ENCODE measurements at places on chromosomes 12 and 14.

GRCh38 chr14:54650331-54650958 lies 83.5 kb downstream of the SAMD4A start:
- H3K36me3 ChIP-seq = peaks cover 7% of the 10 kb centered on the region
- no peaks in the 10 kb centered on the region for H3K27me3 ChIP-seq
- H3K27ac ChIP-seq = no peak overlapping the region

DNA sequence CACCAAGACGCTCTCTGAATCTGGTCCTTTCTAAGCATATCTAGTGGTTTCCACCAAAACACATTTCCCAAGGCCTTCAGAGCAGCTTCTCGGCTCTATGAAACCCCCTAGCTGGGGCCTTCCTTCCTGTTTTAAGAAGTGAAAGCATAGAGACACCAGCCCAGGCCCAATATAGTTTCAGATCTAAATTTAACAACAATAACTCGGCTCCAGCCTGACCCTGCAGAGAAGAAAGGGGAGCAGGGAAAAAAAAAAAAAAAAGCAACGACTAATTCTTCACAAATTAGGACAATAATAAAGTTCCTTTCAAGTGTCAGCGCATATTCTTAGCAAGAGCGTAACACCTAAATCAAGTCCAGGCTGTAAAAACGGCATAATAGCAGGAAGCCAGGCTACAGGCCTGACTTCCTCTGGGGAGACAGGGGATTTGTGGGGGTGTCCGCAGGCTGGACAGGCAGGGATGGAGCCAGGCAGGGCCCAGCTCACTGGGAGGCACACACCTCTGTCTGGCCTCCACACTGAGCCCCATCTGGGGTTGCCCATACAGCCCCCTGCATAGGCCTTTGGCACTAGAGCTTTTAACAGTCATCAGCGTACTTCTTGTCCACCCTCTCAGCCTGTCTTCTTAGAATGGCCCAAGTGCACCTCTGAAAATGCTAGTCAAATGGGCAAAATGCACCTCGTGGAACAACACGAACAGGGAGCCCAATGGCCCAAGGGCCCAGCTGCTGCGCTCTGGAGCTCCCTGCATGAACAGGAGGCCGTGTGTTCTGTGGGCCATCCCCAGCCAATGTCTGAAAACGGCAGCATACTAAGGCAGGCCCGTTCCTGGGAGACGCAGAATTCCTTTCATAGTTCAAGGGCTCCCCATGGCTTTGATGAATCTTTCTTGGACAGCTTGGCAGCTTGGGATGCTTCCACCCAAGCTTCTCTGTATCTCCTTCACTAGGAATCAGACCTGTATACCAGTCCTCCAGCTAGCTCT lies 772.9 kb downstream of the MED13L start:
- peak overlapping the region; percentile 19 for H3K4me3 ChIP-seq
- H3K36me3 ChIP-seq = peaks cover 1% of the 10 kb centered on the region
- H3K27ac ChIP-seq = peak overlapping the region; percentile 72
- peaks cover 6% of the 10 kb centered on the region for H3K4me1 ChIP-seq
- H3K27me3 ChIP-seq = no peaks in the 10 kb centered on the region

GRCh38 chr12:112992541-112993398 lies 14.5 kb downstream of the OAS2 start:
- no peak overlapping the region for H3K4me3 ChIP-seq
- DNase-seq = peak; percentile 62
- no peaks in the 10 kb centered on the region for H3K27me3 ChIP-seq
- peaks cover 47% of the 10 kb centered on the region for H3K36me3 ChIP-seq
- no peak overlapping the region for H3K27ac ChIP-seq
- peaks cover 9% of the 10 kb centered on the region for H3K4me1 ChIP-seq

DNA sequence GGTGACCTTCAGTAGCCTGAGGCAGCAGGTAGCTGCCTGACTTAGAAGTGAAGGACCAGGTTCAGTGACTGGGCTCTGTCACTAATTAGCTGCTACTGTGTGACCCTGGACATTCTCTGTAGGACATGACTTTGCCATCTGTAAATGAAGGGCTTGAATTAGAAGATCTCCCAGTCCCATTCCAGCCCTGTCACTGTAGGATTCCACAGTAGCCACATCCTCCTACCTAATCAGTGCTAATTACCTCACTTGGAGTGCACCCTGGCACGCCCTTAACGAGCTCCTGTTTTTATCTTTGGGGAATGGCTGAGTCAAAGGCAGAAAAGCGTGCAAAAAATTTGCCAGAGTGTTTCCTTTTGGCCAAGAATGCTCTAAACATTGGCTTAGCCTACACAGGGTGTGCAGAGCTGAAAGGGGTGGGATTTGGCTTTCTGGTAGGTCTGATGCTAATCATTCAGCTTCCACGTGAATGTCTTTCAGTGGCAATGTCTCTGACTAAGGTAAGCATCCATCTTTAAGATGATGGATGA lies 6.8 kb downstream of the NTF3 start:
- DNase-seq = no peak
- peaks cover 2% of the 10 kb centered on the region for H3K27me3 ChIP-seq
- H3K36me3 ChIP-seq = no peaks in the 10 kb centered on the region
- no peak overlapping the region for H3K27ac ChIP-seq
- H3K4me3 ChIP-seq = no peak overlapping the region
